ENCODE measurements at places on chromosomes 12 and 14.

DNA sequence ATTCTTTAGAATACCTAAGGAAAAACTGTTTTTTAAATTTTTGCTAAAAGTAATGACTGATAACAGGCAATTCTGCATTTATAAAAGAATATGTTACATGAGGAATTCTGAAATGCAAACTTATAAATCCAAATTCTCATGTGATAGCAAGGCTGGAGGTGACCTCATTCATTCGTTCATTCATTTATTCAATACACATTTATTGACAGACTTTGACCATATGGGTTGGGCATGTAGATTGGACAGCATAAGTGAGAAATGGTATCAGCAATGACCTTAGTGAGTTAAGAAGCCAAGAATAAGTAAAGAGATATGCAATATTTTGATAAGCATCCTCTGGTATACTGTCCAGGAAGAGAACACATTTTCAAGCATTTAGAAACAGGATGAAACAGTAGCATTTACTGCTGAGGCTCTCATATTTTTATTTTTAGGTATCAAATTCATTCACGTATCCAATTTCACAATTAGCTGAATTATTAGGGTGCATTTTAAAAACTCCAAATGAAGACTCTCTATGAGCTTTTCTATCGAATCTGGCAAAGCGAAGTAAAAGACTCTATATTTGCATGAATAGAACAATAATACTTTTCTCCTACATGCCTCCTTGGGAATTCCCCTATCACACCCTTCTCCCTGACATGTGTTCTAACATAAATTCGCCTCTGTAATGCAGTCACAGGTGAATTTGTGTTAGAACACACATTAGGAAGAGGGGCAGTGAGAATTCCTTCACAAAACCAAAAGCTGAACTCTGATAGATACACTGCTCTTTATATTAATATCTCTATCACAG, 49.9 kb downstream of the PEBP1 start:
- DNase-seq = no peak

GRCh38 chr14:21068521-21069387, 1.4 kb upstream of the ARHGEF40 start:
- peak; percentile 73 for DNase-seq

- DNase-seq = no peak
These were observed 11.8 kb upstream of the OTUB2 start for GRCh38 chr14:94014382-94014781.

DNA sequence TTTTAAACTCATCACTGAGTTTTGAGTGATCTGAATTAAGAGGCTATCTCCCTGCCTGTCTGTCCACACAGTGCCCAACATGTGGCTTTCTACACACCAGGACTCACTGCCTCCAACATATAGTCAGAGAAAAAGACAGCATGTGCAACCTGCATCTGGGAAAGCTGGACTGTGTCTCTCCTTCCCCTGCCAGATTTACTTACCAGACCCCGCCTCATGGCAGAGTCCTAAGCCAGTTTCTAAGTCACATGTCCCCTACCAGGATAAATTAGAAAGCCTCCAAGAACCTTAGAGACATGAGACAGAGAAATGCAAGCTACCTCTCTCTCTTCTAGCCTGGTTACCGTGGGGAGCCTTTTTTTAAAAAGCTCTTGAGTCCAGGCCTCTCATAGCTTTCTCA, 2.7 kb upstream of the HDAC7 start:
- DNase-seq = no peak

- no peak for DNase-seq
These were observed 260.6 kb upstream of the GARIN6 start for GRCh38 chr12:99386907-99387306.

- DNase-seq = no peak
These were observed 47.3 kb upstream of the GTF2A1 start for GRCh38 chr14:81268016-81268416.

DNA sequence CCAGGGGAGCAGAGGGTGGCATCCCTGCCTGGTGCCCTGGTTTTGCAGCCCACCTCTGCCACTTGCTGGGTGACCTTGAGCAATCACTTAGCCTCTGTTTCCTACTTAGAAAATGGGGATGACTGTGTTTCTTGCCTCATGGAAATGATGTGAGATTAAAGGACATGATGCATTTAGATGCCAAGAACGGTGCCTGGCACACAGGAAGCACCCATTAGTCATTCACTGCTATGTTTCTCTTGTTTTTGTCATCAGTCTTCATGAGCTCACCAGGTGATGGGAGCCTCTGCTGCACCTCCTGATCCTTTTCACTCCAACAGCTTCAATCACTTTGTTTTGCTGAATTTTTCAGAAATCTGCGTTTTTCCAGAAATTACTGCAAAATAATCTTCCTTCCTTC, 23.6 kb upstream of the ATF1 start:
- no peak for DNase-seq

DNA sequence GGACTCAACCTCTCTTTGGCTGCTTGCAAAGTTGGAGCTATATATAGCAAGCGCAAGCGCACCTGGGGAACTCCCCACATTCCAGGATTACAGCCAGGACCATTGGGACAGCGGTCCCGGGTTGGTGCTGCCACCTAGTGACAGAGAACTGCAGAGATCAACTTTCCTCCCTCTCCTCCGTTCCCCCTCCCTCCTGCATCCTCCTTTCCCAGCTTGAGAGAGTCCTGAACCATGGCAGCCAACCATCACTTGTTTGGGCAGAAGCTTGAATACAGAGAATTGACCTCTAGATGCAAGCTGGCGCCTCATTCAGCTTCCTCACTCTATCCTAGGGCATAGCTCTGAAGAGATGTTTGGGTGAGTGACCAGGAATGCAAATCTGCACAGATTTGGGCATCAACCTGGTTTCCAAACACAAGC, 17.4 kb upstream of the FLVCR2 start:
- DNase-seq = peak; percentile 56

DNA sequence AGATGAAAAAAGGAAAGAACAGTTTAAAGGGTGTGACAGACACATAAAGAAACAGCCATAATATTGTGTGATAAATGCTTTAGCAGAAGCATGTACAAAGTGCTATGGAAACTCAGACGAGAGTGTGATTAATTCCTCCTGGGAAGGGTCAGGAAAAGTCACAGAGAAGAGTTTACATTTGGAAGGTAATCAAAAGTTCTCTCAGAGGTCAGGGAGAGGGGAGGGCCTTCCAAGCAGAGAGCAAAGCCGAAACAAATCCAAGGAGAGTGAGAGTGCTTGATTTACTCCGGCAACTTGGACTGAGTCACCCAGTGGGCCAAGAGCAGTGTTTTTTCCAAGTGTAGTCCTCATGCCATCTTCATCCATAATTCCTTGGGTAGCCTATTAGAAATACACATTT, 108.3 kb downstream of the IGF1 start:
- no peak for DNase-seq

- peak; percentile 8 for DNase-seq
These were observed 120.9 kb downstream of the DAAM1 start for GRCh38 chr14:59309291-59309900.

DNA sequence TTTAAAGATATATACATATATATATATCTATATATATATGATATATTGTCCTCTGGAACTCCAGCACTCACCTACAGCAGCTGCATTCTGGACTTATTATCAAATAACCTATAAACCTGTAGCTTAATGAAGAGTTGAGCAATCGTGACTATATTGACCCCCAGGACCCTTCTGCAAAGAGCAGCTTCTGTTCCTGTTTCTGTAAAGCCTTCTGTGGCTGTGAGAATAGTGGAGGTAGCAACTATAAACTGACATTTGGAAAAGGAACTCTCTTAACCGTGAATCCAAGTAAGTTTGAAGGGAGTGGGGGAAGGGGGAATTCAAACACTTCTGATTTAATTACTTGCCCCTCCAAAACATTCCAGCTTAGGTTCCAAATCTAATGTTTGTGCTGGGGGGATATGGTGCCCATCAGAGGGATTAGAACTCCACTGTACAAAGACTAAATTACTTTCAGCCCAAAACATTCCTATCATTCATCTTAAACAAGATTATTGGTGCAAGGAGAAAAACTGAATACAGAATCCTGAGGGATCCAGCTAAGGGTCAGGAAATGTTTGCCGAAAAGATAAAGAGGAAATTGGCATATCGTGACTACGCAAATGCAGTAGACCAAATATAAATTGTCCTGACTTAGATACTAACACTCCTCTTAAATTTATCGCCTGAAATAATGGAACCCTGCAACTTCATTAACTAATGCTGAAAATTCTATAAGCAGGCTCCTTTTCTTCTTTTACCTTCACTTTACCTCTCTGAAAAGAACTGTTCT, 106.1 kb downstream of the DAD1 start:
- DNase-seq = no peak

- no peak for DNase-seq
These were observed 11.1 kb upstream of the CMAS start for GRCh38 chr12:22034709-22035506.

DNA sequence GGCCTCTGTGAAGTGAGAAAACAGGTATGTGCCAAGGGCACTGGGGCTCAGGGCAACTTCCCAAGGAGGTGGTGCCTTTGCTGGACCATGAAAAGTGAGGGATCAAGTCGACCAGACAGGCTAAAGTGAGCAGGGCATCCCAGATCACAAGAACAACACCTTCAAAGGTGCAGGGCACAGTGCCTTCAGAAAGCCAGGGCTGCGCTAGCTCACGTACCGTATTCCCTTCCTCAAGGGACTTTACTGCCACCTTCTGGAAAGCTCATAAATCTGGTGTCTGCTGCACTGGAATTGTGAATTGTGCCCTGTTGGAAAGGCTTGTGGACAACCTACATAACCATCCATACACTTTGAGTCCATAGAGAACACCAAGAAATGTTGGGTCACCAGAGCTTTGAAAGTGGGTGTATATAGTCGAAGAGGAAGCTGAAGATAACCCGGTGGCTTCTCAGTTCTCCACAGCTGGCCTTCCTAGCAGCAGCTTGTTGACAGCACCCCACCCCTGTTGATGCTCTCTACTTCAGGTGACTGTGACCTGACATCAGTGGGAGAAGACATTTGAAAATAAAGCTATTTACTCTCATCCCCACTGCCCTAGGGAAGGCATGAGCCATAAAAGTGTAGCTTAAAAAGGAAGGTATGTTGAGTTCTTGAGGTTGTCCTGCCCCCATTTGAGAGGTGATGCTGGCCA, 24.5 kb downstream of the FIGNL2 start:
- DNase-seq = peak; percentile 66

- no peak for DNase-seq
These were observed 7.9 kb upstream of the RFLNA start for GRCh38 chr12:124286971-124287370.

- no peak for DNase-seq
These were observed 425.6 kb downstream of the NRXN3 start for GRCh38 chr14:78595797-78596196.

Measured in fibroblast of skin of right quadriceps (primary cell).